ENCODE measurements at places on chromosomes 5 and 9. TPM values are rescaled to one million over a fixed set of nuclear protein-coding genes. Genes with fewer than 3 reads are reported as not detected.

SMIM33 gene
- total RNA-seq = 0.22 TPM

PARP8 gene
- total RNA-seq = 61.0 TPM

NMUR2 gene
- total RNA-seq = not detected

IGIP gene
- 5.5 TPM for total RNA-seq

ADAMTS16 gene
- total RNA-seq = not detected

- DNase-seq = no peak
Measured at GRCh38 chr9:82736701-82737100, 326.2 kb downstream of the RASEF start.

DNA sequence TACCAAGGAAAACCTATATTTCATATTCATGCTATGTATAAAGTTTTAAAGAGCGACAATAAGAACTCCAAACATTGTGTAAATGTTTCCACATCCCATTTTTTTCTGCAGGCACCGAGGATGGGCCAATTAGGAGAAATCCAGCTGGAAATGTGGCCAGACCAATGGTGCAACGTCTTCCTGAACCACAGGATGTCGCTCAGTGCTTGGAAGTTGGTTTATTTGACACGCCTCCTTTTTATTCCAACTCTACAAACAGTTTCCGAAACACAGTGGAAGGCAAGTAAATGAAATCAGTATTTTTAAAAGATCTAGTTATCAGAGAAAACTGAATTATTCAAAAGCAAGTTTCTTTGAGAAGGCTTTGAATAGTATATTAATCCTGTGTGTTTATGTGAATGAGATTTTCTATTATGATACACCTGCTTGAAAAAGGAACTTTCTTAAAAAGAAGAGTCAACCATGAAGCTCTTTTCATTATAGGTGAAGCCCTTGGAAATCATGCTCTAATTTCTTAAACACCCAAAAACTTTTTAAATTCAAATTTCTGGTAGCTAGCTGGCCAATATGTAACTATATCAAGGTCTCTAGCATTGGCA is 9.1 kb downstream of the TYRP1 start:
- DNase-seq = no peak

- DNase-seq = no peak
Measured at GRCh38 chr5:150080696-150081435, 5.5 kb downstream of the CSF1R start.

GRCh38 chr5:10620346-10620745 is 56.5 kb downstream of the ANKRD33B start:
- no peak for DNase-seq

GRCh38 chr5:14178671-14179211 is 35.6 kb downstream of the TRIO start:
- no peak for DNase-seq

GRCh38 chr5:135608761-135609443 is 30.1 kb upstream of the CXCL14 start:
- no peak for DNase-seq

GRCh38 chr9:99264070-99264680 is 42.1 kb downstream of the SEC61B start:
- DNase-seq = no peak

GRCh38 chr9:36924071-36924470 is 110.0 kb downstream of the PAX5 start:
- DNase-seq = peak; percentile 50

- DNase-seq = no peak
Measured at GRCh38 chr5:63439537-63439936, 522.7 kb downstream of the HTR1A start.

GRCh38 chr5:144731786-144732185 is 561.1 kb downstream of the KCTD16 start:
- DNase-seq = no peak

Data from activated T-cell treated with anti-CD3 and anti-CD28 coated beads, Interleukin-2, amount 50 U/mL, for 72 hours (primary cell).